ENCODE measurements at places on chromosomes 1 and 21.

DNA sequence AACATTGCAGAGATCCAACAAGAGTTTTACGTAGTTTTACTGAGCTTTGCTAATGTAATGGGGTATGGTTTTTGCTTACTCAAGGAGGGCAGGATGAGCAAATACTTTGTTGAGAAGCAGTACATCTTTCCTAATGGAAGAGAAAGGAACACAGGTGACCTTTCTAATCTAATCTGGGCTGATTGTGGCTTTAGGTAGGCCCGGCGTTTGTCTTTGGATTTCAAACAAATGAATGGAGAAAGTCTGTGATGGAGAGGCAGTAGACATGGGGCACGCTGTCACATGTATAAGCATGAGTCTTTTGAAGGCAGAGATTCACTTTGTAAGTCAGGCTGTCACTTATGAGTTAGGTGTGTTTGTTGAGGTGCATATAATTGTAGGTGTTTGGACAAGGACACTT, 1.7 kb downstream of the PLEKHM2 start:
- DNase-seq: no peak

- no peak for DNase-seq
Measured at GRCh38 chr1:203187304-203187685, 791 bp upstream of the CHI3L1 start.

DNA sequence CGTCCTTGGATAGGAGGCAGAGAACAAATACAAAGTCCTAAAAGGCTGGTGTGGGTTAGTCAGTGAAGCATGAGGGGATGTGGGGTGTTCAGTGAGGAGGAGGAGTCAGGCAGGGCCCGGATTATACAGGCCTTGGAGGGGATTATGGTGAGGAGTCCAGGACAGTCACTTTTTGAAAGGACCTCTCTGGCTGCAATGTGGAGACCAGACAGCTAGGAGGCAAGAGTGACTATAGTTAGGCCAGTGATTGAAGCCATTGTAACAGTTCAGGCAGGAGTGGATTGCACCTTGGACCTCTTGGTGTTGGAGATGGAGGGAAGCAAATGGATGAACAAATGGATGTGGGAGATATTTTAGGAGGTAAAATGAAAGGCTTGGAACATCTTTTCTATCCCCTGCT, 115.8 kb downstream of the C1orf94 start:
- DNase-seq: no peak

DNA sequence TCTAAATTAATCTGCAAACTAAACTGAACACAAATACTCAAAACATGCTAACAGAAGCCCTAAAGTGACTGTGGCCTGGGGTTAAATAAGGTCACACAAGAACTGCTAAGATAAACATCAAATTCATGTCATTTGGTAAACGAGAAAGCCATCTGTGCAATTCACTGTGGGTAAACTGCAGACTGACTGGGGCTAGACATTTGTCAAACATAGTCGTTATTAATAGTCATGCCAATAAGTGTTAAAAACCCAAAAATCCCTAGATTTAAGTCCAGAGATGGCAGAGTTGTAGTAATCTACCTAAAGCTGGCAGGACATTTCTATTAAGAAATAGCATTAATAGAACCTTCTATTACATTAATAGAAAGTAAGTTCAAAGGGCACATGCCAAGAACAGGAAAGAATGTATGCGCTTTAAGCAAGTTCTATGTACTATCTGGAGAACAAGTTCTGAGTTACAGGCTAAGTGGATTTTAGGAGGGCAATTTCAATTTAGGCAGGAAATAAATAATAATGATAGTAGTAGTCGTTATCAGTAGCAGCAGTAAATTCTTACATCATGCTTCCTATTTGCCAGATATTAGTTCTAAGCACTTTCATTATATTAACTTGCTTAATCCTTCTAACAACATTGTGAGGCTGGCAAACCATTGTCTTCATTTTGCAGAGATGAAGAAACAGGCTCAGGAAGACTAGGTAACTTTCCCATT, 8.6 kb downstream of the EDEM3 start:
- no peak for DNase-seq

DNA sequence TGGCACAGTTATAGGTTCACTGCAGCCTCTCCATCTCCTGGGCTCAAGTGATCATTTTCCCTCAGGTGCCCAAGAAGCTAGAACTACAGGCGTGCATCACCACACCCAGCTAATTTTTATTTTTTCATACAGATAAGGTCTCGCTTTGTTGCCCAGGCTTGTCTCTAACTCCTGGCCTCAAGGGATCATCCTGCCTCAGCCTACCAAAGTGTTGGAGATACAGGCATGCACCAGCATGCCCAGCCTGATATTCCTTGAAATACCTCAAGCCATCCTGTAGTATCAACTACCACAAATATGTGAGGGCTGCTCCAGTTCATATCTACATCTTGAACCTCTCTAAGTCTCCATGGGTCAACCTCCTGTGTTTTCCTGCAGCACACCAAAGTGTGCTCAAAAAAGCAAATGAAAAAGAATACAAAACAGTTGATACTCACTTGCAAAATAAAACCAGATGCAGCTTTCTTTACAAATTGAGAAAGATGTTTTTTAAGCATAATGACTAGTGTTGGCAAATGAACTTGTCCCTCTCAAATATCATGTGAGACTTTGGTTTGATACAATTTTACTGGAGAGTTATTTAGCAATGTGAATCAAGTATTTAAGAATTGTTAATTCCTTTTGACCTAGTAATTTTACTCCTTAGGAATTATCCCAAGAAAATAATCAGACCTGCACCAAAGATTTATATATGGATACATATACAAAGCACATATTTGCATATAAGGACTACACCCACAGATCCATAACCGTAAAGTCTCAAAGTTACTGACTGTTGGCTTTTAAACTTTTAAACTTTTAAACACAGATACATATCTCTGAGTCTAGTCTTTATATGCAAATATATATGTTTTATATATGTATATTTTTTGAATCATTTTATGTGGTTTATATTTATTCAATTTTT, 197.7 kb downstream of the NRIP1 start:
- DNase-seq: no peak

GRCh38 chr21:28256420-28256831, 736.3 kb downstream of the LTN1 start:
- no peak for DNase-seq

DNA sequence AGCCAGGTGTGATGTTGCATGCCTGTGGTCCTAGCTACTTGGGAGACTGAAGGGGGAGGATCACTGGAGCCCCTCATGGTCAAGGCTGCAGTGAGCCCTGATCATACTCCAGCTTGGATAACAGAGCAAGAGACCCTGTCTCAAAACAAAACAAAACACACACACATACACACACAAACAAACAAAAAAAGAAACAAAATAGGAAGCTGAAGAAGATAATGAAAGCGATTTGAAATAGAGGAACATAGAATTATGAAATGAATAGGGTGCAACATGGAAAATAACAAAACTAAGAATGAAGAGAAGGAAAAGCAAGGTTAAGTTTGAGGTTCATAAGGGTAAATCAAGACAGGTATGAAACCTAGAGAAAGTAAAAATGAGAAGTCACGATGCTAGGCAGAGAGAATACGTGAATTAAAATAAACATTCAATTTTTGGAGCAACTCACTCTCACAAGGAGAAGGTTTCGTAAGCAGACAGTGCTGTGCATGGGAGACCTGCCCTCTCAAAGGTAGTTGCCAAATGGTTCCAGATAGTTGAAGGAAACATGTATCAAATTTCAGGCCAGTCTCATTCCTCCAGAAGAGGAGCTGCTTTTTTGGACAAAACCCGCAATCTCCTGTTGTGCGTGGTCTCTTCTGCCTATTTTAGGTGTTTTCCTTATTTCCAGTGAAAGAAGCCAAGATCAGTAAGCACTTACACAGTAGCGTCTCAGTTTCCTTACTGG, 3.3 kb downstream of the CD46 start:
- no peak for DNase-seq

DNA sequence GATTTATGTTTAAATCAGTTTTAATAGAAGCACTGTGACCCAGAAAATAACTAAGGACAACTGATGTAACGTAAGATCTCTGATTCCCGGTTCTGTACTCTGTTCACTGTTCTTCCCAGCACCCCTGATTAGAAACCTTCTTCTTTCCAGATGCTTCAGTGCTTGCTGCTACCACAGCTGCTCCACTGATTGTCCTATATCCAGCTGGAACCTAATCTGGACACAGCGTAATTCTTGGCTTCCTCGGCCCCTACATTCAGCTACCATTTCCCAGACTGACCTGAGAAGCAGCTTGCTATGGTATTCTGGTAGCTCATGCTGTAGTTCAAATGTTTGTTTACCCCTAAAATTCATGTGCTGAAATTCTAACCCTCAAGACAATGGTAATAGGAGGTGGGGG, 302.7 kb downstream of the GRIK1 start:
- DNase-seq: no peak

DNA sequence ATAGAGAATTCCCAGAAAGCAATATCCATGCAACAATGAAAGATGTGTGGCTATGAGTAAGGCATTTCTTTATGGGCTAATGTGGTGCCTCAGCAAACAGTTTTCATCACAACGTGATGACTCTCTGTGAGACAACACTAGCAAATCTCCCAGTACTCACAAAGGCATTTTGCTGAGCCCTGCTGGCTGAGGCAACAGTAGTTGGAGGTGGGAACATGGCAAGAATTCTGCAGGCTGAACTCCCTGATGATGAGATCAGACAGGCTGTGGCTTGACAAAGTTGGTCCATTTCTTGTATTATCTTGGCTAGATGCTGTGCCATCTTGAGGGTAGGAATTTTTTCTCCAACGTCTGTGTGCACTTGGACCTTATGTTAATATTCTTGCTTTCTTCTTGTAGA, 24.6 kb downstream of the PROX1 start:
- DNase-seq: no peak

- no peak for DNase-seq
Measured at GRCh38 chr1:230268371-230269170, 157.6 kb downstream of the PGBD5 start.

DNA sequence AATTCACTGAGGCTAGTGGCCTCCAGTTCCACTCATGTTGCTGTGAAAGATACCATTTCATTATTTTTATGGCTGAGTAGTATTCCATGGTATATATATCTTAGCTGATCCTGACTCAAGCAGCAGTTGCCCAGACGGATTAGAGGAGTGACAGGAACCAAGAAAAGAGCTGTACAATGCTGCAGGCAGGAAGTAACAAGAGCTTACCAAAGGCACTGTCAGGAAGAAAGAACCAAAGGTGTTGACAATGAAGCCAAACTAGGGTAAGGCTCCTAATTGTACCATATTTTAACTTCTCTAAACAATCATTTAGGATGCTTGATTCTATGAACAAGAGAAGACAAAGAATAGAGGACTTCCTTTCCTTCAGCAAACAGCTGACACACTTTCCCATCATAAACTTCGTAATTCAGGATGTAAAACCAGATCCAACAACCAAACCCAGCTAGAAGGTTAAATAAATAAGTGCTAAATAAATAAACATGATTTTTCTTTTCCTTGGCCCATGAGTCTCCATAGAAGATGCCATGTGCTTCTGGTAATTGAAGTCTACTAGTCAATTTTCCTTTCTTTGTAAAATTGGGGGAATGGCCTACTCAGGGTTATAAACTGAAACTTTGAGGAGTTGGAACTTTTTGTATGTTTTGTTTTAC, 248.2 kb upstream of the SGIP1 start:
- no peak for DNase-seq

GRCh38 chr1:24091971-24092482, 19.9 kb downstream of the MYOM3 start:
- peak; percentile 44 for DNase-seq

- no peak for DNase-seq
Measured at GRCh38 chr1:198352975-198353695, 187.3 kb downstream of the ATP6V1G3 start.

DNA sequence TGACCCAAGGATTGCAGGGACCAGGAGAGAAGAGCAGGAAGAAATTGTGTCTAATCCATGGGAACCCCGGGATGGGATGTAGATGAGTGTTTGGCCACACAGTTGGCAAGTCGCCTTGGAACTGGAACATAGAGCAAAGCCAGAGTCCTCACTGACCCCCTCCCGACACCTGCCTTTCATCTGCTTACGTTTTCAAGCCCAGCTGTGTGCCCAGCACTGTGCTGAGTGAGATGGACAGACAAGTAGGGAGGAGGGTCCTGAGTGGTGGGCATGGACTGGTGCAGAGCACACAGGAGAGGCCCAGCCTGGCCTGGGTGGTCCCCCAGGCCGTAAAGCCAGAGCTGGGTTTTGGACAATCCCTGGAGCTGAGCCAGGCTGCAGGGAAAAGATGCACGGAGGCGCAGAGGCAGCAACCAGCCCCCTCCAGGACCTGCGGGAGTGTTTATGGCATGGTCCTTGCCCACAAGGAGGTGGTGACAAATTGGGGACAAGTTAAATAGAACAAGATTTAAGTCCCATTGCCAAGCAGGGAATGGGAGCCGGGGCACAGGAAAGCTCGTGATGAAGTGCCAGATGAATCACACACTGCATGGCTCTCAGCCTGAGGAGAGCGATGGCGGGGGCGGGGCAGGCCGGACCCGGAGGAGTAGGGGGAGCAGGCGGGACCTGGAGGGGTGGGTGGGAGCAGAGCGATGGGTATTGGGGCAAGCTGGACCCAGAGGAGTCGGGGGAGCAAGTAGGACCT, 157.8 kb upstream of the VAMP3 start:
- no peak for DNase-seq

GRCh38 chr1:10051656-10052055, 18.9 kb downstream of the UBE4B start:
- no peak for DNase-seq

DNA sequence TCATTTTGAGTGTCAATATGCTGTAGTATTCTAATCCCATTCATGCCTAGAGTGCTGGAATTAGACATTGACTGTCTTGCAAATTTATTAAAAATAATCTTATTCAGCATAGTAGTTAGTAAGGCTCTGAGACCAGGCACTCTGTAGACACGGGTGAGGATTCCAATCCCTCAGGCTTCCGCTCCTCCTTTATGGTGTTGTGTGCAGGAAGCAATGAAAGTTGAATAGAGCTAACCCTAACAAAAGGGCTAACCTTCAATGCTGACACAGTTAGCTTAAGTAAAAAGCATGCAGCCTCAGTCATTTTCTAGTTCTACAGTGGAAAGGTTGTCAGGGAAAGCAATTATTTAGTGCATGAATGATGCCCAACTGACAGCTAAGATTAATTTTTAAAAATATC, 199.6 kb upstream of the SGIP1 start:
- no peak for DNase-seq

GRCh38 chr1:22508991-22509390, 54.3 kb upstream of the EPHA8 start:
- no peak for DNase-seq

GRCh38 chr1:158007180-158007579, 13.7 kb downstream of the KIRREL1 start:
- no peak for DNase-seq

GRCh38 chr21:37370152-37371040, 3.8 kb downstream of the DYRK1A start:
- DNase-seq: no peak

DNA sequence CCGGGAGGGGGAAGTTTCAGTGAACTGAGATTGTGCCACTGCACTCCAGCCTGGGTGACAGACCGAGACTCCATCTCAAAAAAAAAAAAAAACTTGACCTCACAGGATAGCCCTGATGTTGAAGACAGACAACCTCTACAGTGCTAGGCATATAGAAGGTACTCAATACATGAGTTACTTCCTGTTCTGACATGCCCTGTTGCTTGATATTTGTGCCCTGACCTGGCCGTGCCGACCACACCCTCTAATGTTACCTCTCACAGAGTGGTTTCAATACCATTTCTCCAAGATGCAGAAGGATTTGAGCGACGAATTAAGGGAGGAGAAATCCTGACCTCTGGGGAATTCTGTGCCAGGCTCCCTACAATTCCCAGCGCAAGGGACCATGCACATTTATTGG, 5.2 kb downstream of the PTAFR start:
- no peak for DNase-seq

GRCh38 chr1:156409439-156409838, 40.4 kb downstream of the RHBG start:
- DNase-seq: no peak

Measured in stimulated activated CD8-positive, alpha-beta memory T cell treated with anti-CD3 and anti-CD28 coated beads, Interleukin-4, amount 100 ng/mL, for 48 hours (primary cell).